SJSA1 (cell line): ENCODE measurements at places on chromosomes 2 and 18. TPM values are rescaled to one million over a fixed set of nuclear protein-coding genes. Genes with fewer than 3 reads are reported as not detected.

- DNase-seq: no peak
These were observed 1312.6 kb upstream of the CHAC2 start for GRCh38 chr2:52454962-52455361.

GRCh38 chr2:97645112-97645694, 659 bp upstream of the COX5B start:
- no peak for DNase-seq

DNA sequence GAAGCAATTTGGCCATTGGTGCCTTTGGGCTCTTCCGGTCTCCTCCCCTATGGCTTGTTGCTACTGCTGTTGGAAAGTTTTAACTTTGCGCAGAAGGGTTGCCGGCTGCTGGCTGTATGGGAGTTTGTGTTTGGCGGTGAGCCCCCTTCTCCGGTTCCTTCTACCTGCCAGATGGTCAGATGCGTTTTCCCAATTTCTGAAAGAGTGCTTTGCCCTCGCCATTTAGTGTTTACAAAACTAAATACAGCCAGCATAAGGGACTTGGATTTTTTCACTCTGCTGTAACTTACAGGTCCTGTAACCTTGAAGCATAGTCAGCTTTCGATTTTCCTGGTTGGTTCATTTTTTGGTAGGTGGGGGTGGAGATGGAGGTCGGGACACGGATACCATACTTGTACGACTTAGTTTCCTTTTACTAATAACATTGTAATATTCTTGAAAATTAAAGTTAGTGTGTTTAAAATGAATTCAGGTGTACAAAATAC, 604 bp downstream of the COQ10B start:
- no peak for DNase-seq

DNA sequence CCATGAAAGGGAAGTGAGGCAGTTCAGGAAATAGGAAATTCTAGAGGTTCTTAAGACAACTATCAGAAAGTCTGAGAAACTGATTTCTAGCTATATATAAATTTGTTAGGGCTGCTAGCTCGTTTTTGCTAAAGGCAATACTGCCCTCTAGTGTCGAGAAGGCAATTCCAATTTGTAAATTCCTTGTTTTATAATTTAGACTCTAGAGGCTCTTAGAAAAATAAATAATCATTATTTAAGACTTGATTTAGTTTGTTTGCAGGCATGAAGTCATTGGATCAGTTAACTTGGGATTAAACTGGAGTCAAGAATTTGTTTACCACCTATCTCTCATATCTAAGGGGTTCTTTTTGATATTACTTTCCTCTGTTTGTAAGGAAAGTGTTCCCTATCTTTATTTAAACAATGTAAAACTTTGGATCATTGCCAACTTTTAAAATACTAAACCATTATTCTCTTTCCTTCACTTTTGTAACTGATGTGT, 66.2 kb downstream of the ACVR2A start:
- DNase-seq: no peak

GRCh38 chr18:13289481-13290205, 71.1 kb downstream of the LDLRAD4 start:
- no peak for DNase-seq

DNA sequence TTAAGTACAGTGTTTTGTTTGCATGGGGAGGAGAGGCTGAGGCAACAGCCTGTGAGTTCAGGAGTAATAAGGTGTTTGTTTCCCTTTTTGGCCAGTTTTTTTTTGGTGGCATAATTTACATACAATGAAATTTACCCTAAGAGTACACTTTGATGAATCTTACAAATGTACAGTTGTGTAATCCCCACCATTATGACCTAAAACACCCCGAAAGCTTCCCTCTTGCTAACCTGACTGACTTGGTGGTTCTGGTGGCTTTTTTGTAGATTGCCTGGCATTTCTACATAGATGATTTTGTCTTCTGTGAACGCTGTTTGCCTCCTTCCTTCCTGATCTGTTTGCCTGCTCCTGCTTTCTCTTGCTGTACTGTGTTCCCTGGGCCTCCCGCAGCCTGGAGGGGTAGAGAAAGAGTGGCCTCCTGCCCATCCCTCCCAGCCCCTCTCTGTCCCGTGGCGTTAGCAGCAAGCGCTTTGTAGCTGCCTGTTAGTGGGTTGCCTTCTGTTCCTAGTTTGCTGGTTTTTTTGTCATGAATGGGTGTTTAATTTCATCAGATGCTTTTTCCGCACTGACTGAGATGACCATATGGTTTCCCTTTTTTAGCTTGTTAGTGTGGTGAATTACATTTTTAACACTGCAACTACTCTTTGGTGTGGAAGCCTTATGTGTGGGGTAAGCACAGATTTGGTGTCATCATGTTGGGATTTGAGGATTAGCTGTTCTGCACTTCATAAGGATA, 32.1 kb downstream of the ASAP2 start:
- DNase-seq: no peak

- DNase-seq: no peak
These were observed 6.9 kb upstream of the LIMS2 start for GRCh38 chr2:127681976-127682857.

- DNase-seq: no peak
These were observed 75.9 kb downstream of the PMS1 start for GRCh38 chr2:189860161-189860560.

- no peak for DNase-seq
These were observed 35.1 kb downstream of the MSH2 start for GRCh38 chr2:47438106-47438505.

Gene CETN1
- not detected in 2 replicates for total RNA-seq

DNA sequence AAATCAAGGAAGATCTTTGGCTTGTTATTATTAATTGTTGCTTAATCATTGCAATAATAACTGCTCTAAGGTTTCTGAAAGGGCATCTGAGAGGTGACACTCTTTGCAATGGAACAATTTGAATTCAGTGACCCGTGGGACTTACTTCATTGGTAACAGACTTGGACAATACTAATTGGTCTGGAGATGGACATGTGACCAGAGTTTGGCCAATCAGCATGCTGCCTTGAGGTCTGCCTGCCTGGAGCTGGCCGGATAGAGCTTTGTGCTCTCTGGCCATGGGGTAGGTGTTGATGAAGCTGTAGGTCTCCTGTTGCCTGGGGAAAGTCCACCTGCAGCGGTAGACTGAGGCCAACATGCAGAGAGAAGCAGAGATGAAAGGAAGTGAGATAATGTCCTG, 24.0 kb upstream of the VPS4B start:
- no peak for DNase-seq

- no peak for DNase-seq
These were observed 53.5 kb downstream of the SEPTIN10 start for GRCh38 chr2:109560265-109560664.

Gene COLEC12
- 58.8 and 111 TPM in 2 replicates for total RNA-seq

DNA sequence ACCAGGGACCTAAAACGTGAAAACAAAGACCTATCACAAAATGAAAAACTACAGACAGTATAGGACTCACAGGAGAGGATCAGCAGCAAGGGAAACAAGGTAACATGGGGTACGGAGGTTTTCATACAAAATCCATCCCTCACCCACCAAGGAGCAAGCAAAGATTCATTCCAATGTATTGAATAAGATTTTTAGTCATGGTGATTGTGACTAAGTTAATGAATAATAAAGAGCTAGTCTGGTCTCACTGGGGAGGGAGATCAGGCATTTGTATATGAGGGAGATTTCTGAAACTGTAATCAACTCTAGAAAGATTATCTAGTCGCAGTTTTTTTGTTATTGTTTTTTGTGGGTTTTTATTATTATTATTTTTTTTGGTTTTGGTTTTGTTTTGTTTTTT, 336.5 kb upstream of the MMADHC start:
- DNase-seq: peak; percentile 26

Gene TWIST2
- total RNA-seq: 32.6 and 33.9 TPM in 2 replicates

DNA sequence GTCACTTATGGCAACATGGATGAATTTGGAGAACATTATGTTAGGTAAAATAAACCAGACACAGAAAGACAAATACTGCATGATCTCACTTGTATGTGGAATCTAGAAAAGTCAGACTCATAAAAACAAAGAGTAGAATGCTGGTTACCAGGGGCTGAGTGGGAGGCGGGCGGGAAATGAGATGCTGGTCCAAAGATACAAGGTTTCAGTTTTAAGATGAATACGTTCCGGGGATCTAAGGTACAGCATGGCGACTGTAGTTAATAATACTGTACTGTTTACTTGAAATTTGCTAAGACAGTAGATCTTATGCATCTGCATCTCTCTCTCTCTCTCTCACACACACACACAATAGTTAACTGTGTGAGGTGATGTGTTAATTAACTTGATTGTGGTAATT, 14.2 kb downstream of the FAM110C start:
- DNase-seq: no peak

Gene MAPRE3
- 0.50 and 3.3 TPM in 2 replicates for total RNA-seq

Gene MFSD2B
- not detected in 2 replicates for total RNA-seq

- DNase-seq: peak; percentile 34
These were observed 21.2 kb downstream of the GRB14 start for GRCh38 chr2:164599954-164600589.

- DNase-seq: no peak
These were observed 42.5 kb downstream of the GPC1 start for GRCh38 chr2:240477916-240478315.

Gene REG3A
- total RNA-seq: not detected in 2 replicates

GRCh38 chr2:176686328-176686727, 417.1 kb downstream of the MTX2 start:
- DNase-seq: no peak
